ENCODE measurements at places on chromosomes 1 and 21.

DNA sequence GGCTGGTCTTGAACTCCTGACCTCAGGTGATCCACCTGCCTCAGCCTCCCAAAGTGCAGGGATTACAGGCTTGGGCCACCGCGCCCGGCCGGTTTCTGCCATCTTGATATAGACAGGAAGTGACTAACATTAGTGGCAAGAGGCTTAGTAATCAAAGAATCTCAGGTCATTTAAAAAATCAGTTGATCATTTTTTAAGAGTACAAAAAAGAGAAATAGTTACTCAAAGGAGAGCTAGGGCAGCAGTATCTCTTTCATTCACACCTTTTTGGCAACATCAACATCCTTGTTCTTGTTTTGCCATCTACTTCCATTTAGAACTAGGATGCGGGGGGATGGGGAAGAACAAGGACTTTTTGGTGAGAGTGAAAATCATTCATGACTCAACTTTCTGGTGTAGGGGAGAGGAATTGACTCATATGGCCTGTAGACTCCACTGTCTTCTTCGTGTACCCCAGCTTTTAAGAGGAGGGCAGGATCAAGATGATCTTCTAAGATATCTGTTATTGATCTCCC lies 8.8 kb downstream of the FCRLB start:
- DNase-seq: no peak

DNA sequence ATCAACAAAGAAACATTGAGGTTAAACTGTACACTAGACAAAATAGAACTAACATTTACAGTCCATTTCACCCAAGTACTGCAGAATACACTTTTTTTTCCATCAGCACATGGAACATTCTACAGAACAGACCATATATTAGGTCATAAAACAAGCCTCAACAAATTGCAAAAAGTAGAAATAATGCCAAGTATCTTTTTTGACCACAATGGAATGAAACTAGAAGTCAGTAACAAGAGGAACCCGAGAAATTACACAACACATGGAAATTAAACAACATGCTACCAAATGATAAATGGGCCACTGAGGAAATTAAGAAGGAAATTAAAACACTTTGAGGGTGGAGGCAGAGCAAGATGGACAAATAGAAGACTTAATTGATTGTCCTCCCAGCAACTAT lies 8.4 kb upstream of the C1orf185 start:
- DNase-seq: no peak

DNA sequence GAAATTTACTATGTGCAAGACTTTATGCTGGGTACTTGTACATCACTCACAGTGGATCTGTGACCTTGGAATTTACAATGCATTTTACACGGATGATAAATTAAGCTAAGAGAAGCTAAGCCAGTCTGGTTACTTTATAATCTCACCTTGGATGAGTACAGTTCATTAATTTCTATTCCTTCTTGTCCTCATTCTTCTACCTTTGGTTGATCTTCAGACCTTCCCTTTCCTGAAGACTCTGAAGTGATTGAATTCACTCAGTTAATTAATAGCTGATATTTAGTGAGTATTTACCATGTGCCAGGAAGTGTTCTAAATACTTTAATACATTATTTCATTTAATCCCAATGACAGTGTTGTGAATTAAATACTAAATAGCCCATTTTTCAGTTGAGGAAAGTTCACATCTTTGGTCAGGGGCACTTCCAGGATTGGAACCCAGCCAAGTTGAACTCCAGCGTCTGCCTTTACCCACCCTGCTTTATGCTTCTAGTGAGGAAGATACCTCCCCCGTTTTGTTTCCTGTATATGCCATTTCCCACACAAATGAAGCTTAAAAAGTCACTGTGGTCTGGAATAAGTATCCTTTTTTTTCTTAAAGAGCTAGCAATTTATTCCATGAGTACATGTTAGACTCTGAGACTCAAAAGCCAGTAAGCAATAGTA lies 146.6 kb downstream of the TLR5 start:
- DNase-seq: no peak

- no peak for DNase-seq
Observed at GRCh38 chr1:48645883-48646282, 130.8 kb downstream of the BEND5 start.

DNA sequence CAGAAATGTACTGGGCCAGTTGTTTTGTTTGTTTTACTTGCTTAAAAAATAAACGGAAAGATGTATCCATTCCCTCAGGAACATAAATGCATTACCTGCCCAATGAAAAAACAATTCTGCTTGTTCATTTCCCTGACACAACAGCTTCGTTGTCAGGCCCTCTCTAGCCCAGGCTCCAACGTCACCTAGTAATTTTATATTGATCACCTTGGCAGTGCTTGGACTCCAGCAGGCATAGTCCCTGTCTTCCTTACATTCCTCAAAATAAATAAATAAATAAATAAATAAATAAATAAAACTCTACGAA lies 1.2 kb downstream of the CEP170 start:
- no peak for DNase-seq

GRCh38 chr1:97262842-97263241 lies 541.3 kb downstream of the PTBP2 start:
- no peak for DNase-seq

DNA sequence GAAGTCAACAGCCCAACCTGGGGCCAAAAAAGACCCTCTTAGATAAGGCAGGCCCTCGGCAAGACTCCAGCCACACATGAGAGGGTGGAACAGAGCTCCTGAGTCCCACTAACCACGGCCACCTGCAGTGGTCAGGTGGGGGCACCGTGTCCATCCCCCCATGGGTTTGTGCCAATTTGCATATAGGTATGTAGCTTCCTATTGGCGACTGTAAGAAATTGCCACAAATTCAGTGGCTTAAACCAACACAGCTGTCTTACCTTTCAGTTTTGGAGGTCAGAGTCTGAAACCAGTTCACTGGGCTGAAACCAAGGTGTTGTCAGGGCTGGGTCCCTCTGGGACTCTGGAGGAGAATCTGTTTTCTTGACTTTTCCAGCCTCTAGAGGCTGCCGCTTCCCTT lies 59.3 kb downstream of the COL18A1 start:
- no peak for DNase-seq

- no peak for DNase-seq
Observed at GRCh38 chr1:62823556-62823955, 39.6 kb downstream of the ATG4C start.

DNA sequence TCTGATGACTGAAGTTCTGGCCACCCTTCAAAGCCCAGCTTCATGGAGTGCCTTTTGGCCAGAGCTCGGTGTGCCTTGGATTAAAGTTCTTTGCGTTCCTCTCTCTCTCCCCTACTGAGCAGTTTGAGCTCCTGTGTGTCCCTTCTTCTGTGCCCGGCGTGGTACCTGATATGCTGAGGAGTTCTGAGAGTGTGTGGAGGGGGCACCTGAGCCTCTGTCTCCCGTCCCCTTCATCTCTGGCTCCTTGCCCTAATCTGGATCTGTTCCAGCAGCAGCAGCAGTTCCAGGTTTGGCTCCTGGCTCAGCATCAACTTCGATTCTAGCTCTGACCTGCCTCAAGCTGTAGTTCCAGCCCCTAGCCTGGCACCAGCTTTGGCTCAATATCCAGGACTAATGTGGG lies 25.1 kb upstream of the MYCL start:
- no peak for DNase-seq

DNA sequence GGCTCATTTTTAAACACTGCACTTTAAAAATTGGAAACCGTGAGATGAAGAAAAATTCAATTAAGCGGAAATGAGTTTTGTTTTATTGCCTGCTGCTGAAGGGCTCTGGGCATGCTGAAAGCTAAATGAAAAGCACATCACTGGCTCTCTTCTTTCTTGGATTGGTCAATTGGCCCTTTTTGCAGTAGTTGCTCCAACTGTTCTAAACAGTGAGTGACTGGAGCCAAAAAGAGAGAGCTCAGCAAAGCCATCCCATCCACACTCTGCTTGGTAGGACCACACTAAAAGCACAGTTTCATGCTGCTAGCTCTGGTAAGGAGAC lies 48.1 kb downstream of the LHX4 start:
- DNase-seq: no peak

DNA sequence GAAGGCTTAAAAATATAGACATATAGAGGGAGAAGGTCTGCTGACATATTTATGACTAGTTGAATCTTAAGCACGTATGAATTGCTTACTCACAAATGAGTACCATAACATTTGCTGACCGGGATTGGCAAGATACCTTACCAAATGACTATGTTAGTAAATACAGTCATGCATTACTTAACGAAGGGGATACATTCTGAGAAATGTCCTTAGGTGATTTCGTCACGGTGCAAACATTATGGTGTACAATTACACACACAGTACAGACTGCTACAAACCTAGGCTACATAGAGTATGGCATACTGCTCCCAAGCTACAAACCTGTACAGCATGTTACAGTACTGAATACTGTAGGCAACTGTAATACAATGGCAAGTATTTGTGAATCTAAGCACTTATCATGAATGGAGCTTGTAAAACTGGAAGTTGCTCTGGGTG lies 19.4 kb upstream of the UBE2U start:
- DNase-seq: no peak

DNA sequence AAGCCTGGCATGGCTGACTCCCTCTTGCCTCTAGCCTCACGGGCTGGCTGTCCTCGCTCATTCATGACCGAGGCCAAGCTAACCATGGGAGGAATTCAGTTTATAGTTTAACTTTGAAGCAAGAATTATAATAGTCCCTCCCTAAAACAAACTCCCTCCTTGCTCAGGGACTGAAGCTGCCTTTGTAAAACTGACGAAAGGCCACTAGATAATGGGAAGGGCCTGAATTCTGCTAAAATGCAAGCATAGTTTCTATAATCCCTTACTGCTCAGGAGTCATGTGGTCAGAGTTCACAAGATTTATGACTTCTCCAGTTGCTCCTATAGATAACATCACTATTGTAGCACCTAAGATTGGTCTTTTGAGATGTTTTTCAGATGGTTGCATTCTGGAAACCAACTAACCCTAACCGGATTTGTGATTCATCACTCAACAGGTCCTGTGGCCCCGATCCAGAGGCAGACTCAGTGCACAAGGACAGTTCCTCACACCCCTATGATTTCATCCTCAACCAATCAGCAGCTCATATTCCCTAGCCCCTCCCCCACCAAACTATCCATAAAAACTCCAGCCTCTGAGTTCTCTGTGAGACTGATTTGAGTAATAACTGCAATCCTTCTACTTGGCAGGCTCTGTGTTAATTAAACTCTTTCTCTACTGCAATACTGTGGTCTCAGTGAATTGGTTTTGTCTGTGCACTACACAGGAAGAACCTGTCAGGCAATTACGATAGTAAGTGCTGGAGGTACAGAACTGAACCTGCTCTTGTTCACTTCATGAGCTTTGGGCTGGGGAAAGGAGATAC lies 26.4 kb downstream of the HHIPL2 start:
- DNase-seq: no peak

DNA sequence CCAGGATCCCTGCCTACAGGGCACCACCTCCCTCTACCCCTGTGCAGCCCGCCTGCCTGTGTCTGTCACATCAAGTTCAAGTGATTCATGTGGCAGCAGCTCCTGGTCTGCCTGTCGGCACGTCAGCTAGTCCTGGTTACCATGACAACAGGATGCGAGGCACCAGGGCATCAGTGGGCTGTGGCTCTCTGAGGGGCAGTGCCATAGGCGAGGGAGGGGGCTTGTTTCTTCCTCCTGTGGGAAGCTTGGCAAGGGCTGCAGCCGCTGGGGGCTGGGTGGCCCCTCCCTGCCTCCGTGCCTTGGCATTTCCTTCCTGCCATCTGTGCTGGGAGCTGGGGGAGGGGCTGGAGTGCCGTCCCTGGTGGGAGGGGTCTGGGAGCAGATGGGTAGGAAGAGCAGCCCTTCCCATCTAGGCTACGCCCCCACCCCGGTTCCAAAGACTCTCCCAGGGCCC lies 43.1 kb downstream of the FOXO6 start:
- DNase-seq: no peak

- DNase-seq: no peak
Observed at GRCh38 chr1:247451388-247452010, 6.4 kb downstream of the OR2B11 start.

DNA sequence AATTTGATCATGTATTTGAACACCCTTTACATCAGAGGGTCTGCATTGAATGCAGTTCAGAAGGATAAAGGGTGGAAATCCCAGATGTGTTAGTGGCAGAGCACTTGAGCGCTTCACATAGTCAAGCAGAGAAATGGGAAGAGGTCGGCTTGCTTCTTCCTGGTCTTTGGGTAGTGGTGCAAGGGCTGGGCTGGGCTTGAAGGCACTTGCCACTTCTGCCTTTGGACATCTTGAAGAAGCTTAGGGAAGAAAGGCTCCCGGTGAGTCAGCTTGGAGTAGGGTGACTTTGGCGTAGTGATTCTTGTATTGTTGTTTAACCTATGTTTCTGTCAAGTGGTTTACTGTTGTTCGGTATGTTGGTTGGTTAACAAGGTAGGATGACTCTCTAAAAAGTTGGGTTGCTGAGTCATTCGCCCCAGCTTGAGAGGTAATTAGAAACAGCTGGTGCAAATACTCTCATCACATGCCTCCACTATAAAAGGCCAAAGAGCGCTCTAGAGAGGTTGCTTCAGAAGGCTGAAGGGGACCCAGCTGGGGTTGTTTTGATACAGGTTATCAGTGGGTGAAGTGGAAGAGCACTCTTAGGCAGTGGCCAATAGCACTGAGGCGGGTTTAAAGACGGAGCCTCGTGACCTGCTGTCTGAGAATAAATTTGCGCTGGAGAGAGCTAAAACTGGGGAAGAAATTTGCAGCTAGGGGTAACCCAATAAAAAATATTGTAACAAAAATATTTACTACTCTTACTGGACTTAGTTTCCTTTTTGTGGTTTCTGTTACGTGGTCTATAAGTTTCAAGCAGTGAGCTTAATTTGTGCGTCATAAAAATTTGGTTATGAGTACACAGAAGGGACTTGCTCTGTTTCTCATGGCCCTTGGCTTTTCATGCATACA lies 1.4 kb downstream of the BACH1 start:
- peak; percentile 15 for DNase-seq

DNA sequence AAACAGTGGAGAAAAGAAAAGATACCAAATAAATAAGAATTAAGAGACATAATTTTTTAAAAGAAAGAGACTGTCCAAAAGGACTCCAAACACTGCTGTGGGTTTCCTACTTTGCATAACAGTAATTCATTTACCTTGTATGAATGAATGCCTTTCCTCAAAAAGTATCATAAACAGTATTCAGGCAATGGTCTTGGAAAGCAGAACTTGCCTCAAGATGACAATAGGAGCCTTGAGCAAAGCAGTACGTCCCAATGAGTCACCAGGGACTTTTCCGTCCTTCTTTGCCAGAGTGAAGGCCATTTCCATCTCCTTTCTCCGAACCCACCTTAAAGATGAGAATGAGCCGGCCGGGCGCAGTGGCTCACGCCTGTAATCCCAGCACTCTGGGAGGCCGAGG lies 186.4 kb downstream of the ZBTB18 start:
- DNase-seq: no peak

DNA sequence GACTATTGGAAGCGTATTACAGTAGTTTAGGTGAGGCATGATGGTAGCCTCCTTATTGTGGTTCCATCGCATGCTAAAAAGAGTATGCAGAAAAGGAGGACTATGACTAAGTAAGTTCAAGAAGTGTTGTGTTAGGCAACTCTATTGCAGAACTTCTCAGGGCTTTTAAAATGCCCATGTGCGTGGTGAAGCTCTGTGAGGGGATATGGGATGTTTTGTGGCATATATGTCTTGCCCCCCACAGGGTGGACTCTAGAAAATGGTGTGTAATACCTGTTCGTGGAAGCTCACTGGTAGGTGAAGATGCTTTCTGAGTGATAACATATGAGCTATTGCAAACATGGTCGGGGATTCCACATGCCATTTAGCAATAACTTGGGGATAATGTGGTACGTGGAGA lies 31.7 kb downstream of the MAN1A2 start:
- DNase-seq: no peak

GRCh38 chr1:45987204-45987603 lies 145.2 kb downstream of the PIK3R3 start:
- DNase-seq: no peak

- no peak for DNase-seq
Observed at GRCh38 chr1:26579681-26580111, 50.1 kb downstream of the RPS6KA1 start.

- no peak for DNase-seq
Observed at GRCh38 chr1:94651076-94651475, 109.5 kb upstream of the F3 start.
